ENCODE measurements at places on chromosomes 3 and 15. TPM values are rescaled to one million over a fixed set of nuclear protein-coding genes. Genes with fewer than 3 reads are reported as not detected.

GRCh38 chr3:49273825-49274532 is 3.1 kb downstream of the C3orf62 start:
- no peak overlapping the region for H3K4me3 ChIP-seq
- DNase-seq: no peak
- H3K27ac ChIP-seq: no peak overlapping the region
- peaks cover 30% of the 10 kb centered on the region for H3K4me1 ChIP-seq
- H3K36me3 ChIP-seq: peaks cover 27% of the 10 kb centered on the region

- no peaks in the 10 kb centered on the region for H3K27me3 ChIP-seq
- no peak overlapping the region for H3K4me3 ChIP-seq
- peaks cover 65% of the 10 kb centered on the region for H3K4me1 ChIP-seq
- H3K36me3 ChIP-seq: peaks cover 10% of the 10 kb centered on the region
Measured at GRCh38 chr3:167728176-167728575, 6.5 kb downstream of the PDCD10 start.

DNA sequence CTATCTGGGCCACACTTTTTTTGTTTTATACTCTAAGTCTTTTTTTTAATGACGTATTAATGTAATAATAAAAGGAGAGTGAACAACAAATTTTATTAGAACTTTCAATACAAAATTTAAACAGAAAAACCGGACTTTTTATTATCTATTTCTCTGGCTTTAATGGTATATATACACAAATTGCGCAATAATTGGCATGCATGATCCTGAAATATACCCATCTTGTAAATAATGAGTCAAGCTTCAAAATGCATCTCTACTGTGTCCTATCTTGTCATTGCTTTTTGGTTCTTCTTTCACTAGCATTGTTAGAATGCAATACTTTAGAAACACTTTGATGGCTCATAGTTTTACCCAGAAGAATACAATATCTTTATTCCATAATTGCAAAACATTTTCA is 963.6 kb downstream of the CADM2 start:
- H3K27ac ChIP-seq: no peak overlapping the region
- H3K27me3 ChIP-seq: no peaks in the 10 kb centered on the region
- DNase-seq: no peak
- no peak overlapping the region for H3K4me3 ChIP-seq
- H3K4me1 ChIP-seq: no peaks in the 10 kb centered on the region

DNA sequence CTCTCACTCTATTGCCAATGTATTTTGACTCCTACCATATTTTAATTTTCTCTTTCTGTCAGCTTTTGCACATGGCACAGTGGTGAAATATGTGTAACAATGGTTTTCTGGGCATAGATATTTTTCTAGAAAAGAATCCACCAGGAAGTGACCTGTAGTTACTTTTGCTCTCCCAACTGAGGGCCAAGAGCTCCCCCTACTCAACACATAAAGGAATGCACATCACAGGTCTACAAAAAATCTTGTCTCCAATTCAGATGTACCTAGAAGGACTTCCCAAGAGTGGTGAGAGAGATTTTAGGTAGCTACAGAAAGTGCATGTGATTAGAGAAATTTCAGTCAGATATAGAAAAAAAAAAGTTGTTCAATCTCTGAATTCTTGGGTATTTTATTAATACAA is 15.6 kb downstream of the CPA3 start:
- H3K4me3 ChIP-seq: no peak overlapping the region
- no peaks in the 10 kb centered on the region for H3K4me1 ChIP-seq
- no peak overlapping the region for H3K27ac ChIP-seq

GRCh38 chr3:32320080-32320479 is 71.6 kb upstream of the CMTM7 start:
- no peaks in the 10 kb centered on the region for H3K36me3 ChIP-seq
- no peak for DNase-seq
- no peaks in the 10 kb centered on the region for H3K27me3 ChIP-seq
- H3K4me3 ChIP-seq: no peak overlapping the region
- H3K4me1 ChIP-seq: no peaks in the 10 kb centered on the region
- H3K27ac ChIP-seq: no peak overlapping the region

DNA sequence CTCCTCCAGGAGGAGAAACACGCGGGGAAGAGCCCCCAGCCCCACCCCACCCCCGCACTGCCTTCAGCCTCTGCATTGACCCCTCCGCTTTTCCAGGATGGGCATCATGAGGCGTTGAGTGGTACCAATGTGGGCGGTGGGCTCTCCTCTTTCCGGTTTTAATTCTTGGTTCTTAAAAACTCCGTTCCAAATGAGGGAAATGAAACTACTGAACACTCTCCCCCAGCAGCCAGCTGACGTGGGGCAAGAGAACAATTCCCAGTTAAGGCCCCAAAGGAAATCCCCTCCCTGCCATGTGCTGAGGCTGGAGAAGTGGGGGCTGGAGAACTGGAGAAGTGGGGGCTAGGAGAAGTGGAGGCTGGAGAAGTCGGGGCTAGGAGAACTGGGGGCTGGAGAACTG is 5.3 kb upstream of the NRROS start:
- no peaks in the 10 kb centered on the region for H3K27me3 ChIP-seq
- peaks cover 52% of the 10 kb centered on the region for H3K4me1 ChIP-seq
- no peak overlapping the region for H3K27ac ChIP-seq

GRCh38 chr3:98966862-98967546 is 65.5 kb upstream of the DCBLD2 start:
- no peak for DNase-seq
- H3K27ac ChIP-seq: no peak overlapping the region
- H3K4me1 ChIP-seq: peaks cover 3% of the 10 kb centered on the region
- H3K4me3 ChIP-seq: no peak overlapping the region

GRCh38 chr3:72193771-72194430 is 409.0 kb upstream of the PROK2 start:
- no peaks in the 10 kb centered on the region for H3K4me1 ChIP-seq
- H3K27ac ChIP-seq: no peak overlapping the region
- no peak for DNase-seq

GRCh38 chr3:57283334-57283733 is 9.2 kb downstream of the ASB14 start:
- peaks cover 3% of the 10 kb centered on the region for H3K36me3 ChIP-seq
- no peak overlapping the region for H3K27ac ChIP-seq
- H3K27me3 ChIP-seq: no peaks in the 10 kb centered on the region
- no peak for DNase-seq
- H3K4me3 ChIP-seq: no peak overlapping the region
- no peaks in the 10 kb centered on the region for H3K4me1 ChIP-seq

GRCh38 chr3:10962481-10963036 is 30.0 kb upstream of the SLC6A1 start:
- no peaks in the 10 kb centered on the region for H3K4me1 ChIP-seq
- no peak overlapping the region for H3K27ac ChIP-seq
- no peak for DNase-seq
- H3K4me3 ChIP-seq: no peak overlapping the region

- H3K27me3 ChIP-seq: peaks cover 2% of the 10 kb centered on the region
- no peak for DNase-seq
- no peak overlapping the region for H3K27ac ChIP-seq
- H3K36me3 ChIP-seq: no peaks in the 10 kb centered on the region
- H3K4me3 ChIP-seq: no peak overlapping the region
Measured at GRCh38 chr15:95409211-95409610, 921.3 kb upstream of the NR2F2 start.

Gene GOLGA8R
- 2.8 TPM for total RNA-seq

Gene NANOGP8
- not detected for total RNA-seq

Gene MST1R
- 0.79 TPM for total RNA-seq
